ENCODE measurements at places on chromosomes 3 and 15. TPM values are rescaled to one million over a fixed set of nuclear protein-coding genes. Genes with fewer than 3 reads are reported as not detected.

DNA sequence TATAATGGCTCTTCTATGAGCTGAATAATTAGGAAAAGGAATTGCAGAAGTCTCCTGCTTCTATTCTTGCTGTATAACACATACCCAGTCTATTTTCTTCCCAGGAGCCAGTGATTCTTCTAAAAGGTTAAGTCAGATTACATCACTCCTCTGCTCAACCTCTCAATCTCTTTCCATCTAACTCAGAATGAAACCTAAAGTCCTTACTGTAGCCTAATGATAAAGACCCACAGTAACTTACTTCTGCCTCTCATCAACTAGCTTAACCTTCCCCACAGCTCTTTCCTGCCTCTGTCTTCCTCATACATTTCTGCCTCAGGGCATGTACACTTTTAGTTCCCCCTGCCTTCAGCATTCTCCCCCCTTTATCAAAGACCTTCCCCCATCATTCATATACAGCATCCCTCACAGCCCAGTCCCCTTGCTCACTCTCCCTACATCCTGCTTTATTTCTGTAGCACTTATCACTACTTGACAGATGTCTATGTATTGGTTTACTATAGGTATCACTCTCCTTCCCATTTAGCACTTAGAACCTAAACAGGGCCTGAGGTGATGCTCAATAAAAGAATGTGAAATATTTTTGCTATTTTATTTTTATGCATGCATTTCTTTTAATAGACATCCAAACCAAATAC, 28.5 kb upstream of the CMTM6 start:
- DNase-seq = no peak
- peaks cover 10% of the 10 kb centered on the region for H3K4me1 ChIP-seq
- no peak overlapping the region for H3K4me3 ChIP-seq
- peak overlapping the region; percentile 75 for H3K27ac ChIP-seq

GRCh38 chr15:68330901-68331300, 53.4 kb downstream of the FEM1B start:
- DNase-seq = no peak
- no peak overlapping the region for H3K27ac ChIP-seq
- H3K4me3 ChIP-seq = no peak overlapping the region
- peaks cover 28% of the 10 kb centered on the region for H3K4me1 ChIP-seq
- no peaks in the 10 kb centered on the region for H3K36me3 ChIP-seq
- peaks cover 5% of the 10 kb centered on the region for H3K27me3 ChIP-seq

GRCh38 chr15:67976506-67977073, 77.5 kb upstream of the PIAS1 start:
- H3K4me3 ChIP-seq = no peak overlapping the region
- no peak for DNase-seq
- no peaks in the 10 kb centered on the region for H3K4me1 ChIP-seq
- H3K27ac ChIP-seq = no peak overlapping the region

RARRES1 gene
- total RNA-seq = not detected

DNA sequence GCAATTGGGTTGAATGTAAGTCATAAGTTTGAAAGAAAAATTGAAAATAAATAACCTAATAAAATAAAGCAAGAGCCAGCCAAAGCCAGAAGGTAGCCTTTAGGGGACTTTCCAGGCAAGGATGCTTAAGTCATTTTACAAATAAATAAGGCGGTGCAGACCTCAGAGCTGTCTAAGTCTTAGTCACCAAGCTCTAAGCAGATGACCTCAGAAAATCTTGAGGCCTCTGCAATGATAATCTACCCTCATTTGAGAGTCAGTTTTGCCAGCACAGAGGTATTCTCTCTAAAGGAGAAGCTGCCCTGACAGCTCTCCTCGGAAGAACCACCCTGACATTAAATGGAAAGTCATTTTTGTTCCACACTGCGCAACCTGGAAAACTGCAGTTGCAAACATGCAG, 113.9 kb downstream of the OXNAD1 start:
- H3K4me1 ChIP-seq = peaks cover 97% of the 10 kb centered on the region
- peak overlapping the region; percentile 93 for H3K27ac ChIP-seq
- peak; percentile 68 for DNase-seq

GRCh38 chr15:95371664-95372063, 958.8 kb upstream of the NR2F2 start:
- H3K4me3 ChIP-seq = no peak overlapping the region
- peaks cover 3% of the 10 kb centered on the region for H3K27me3 ChIP-seq
- DNase-seq = no peak
- H3K27ac ChIP-seq = no peak overlapping the region
- H3K36me3 ChIP-seq = no peaks in the 10 kb centered on the region

GRCh38 chr3:49339581-49339940, 292 bp downstream of the USP4 start:
- no peaks in the 10 kb centered on the region for H3K27me3 ChIP-seq
- peak overlapping the region; percentile 97 for H3K4me3 ChIP-seq
- peaks cover 39% of the 10 kb centered on the region for H3K4me1 ChIP-seq
- peak overlapping the region; percentile 96 for H3K27ac ChIP-seq

DNA sequence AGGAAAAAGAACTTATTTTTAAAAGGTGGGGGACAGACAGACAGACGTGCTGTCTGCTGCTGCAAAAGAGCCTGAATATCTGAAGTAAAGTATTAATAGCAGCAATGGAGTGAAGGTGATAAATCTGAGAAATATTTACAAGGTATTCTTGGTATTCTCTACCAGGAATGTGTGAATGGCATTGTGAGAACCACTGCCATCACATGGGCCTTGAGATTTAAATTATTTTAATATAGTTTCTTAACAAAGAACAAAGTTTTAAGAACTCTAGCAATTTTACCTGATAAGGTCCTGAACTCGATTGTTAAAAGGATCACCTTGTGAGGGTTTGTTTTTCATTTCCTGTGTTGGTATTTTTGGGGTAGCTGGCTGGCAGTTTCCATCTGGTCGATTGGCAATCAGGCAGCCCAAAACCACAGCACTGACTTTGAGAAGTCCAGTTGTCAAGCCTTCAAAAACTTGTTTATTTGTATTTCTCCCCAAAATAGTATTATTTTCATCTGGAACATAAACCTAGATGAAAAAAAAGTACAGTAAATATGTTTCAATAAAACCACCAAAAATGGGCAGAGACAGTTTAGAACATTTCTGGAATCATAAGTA, 97.3 kb downstream of the ISL2 start:
- no peak overlapping the region for H3K4me3 ChIP-seq
- H3K36me3 ChIP-seq = peaks cover 23% of the 10 kb centered on the region
- no peak overlapping the region for H3K27ac ChIP-seq
- H3K4me1 ChIP-seq = no peaks in the 10 kb centered on the region

- no peak overlapping the region for H3K27ac ChIP-seq
- H3K4me1 ChIP-seq = peaks cover 5% of the 10 kb centered on the region
- H3K36me3 ChIP-seq = no peaks in the 10 kb centered on the region
- H3K27me3 ChIP-seq = peaks cover 10% of the 10 kb centered on the region
- no peak overlapping the region for H3K4me3 ChIP-seq
Measured at GRCh38 chr3:194298331-194299227, 52.5 kb downstream of the CPN2 start.

DNA sequence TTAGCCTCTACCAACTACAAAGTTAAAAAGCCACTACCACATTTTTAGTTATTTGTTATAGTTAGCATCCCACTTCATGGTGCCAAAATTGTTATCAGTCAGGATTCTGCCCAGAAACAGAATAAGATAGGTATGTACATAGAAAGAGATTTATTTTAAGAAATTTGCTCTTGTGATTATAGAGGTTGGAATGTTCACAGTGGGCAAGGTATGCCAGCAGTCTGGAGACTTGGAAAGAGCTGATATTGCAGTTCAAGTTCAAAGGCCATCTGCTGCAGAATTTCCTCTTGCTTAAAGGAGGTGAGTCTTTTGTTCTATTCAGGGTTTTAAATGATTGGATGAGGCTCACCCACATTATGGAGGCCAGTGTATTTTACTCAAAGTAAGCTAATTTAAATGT, 143.8 kb upstream of the POU1F1 start:
- DNase-seq = no peak
- no peaks in the 10 kb centered on the region for H3K36me3 ChIP-seq
- H3K27me3 ChIP-seq = no peaks in the 10 kb centered on the region

DNA sequence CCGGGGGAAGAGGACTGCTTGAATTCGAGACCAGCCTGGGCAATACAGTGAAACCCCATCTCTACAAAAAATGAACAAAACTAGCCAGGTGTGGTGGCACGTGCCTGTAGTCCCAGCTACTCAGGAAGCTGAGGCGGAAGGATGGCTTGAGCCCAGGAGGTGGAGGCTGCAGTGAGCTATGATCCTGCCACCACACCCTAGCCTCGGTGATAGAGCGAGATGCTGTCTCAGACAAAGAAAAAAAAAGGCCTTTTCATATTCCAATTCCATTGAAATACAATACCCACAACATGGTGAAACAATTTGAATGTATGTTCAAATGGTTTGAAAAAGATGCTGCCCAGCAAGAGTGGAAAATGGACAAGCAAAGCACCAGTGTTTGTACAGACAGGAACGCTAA, 61.8 kb upstream of the ZNF148 start:
- H3K27me3 ChIP-seq = no peaks in the 10 kb centered on the region
- DNase-seq = no peak
- H3K27ac ChIP-seq = no peak overlapping the region
- H3K4me1 ChIP-seq = no peaks in the 10 kb centered on the region

STAB1 gene
- total RNA-seq = 0.20 TPM

DNA sequence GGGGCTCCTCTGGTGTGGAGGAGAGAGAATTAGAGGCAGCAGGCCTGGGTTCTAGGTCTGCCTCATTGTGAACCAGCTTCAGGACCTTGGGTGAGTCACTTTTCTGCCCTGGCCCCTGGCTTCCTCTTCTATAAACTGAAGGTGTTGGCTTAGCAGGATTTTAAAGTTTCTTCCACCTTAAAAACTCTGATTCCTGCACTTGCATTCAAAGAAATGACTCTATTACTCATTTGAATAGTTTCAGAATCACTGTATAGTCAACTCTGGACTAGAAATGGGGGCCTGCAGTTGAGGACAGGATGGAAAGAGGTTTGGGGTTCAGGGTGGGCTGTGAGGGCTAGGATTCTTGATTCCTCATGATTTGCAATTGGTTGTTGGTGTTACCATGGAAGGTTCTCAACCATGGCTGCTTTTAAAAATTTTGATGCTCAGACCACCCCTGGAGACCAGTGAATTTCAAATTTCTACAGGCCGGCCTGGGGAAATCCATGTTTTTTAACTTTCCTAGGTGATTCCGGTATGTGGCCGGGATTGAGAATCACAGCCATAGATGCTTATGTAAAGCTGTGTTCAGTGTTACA, 19.9 kb downstream of the SMAD3 start:
- DNase-seq = peak; percentile 86
- H3K4me1 ChIP-seq = peaks cover 95% of the 10 kb centered on the region
- H3K4me3 ChIP-seq = peak overlapping the region; percentile 32
- H3K27ac ChIP-seq = peak overlapping the region; percentile 85
- peaks cover 19% of the 10 kb centered on the region for H3K36me3 ChIP-seq
- H3K27me3 ChIP-seq = no peaks in the 10 kb centered on the region

EFCC1 gene
- 0.38 TPM for total RNA-seq

- peak overlapping the region; percentile 75 for H3K27ac ChIP-seq
- H3K4me3 ChIP-seq = no peak overlapping the region
- H3K36me3 ChIP-seq = peaks cover 81% of the 10 kb centered on the region
- peaks cover 47% of the 10 kb centered on the region for H3K4me1 ChIP-seq
Measured at GRCh38 chr15:92958105-92958504, 58.0 kb downstream of the CHD2 start.

GRCh38 chr3:144482876-144483275, 511.3 kb downstream of the DIPK2A start:
- no peak overlapping the region for H3K4me3 ChIP-seq
- H3K27me3 ChIP-seq = no peaks in the 10 kb centered on the region
- no peak for DNase-seq
- H3K4me1 ChIP-seq = no peaks in the 10 kb centered on the region
- no peaks in the 10 kb centered on the region for H3K36me3 ChIP-seq
- H3K27ac ChIP-seq = no peak overlapping the region

KLHDC8B gene
- total RNA-seq = 2.2 TPM

DPPA2 gene
- not detected for total RNA-seq

MASP1 gene
- not detected for total RNA-seq

DOCK3 gene
- total RNA-seq = 3.6 TPM

ZMAT3 gene
- total RNA-seq = 15.9 TPM

- no peak overlapping the region for H3K4me3 ChIP-seq
- DNase-seq = no peak
- no peaks in the 10 kb centered on the region for H3K27me3 ChIP-seq
- no peaks in the 10 kb centered on the region for H3K36me3 ChIP-seq
- H3K4me1 ChIP-seq = no peaks in the 10 kb centered on the region
Measured at GRCh38 chr3:62755285-62755684, 119.9 kb downstream of the CADPS start.

MYRIP gene
- total RNA-seq = not detected

- no peaks in the 10 kb centered on the region for H3K4me1 ChIP-seq
- H3K4me3 ChIP-seq = no peak overlapping the region
- no peaks in the 10 kb centered on the region for H3K27me3 ChIP-seq
- H3K27ac ChIP-seq = no peak overlapping the region
- no peak for DNase-seq
Measured at GRCh38 chr15:73799466-73799865, 46.3 kb upstream of the INSYN1 start.

DNA sequence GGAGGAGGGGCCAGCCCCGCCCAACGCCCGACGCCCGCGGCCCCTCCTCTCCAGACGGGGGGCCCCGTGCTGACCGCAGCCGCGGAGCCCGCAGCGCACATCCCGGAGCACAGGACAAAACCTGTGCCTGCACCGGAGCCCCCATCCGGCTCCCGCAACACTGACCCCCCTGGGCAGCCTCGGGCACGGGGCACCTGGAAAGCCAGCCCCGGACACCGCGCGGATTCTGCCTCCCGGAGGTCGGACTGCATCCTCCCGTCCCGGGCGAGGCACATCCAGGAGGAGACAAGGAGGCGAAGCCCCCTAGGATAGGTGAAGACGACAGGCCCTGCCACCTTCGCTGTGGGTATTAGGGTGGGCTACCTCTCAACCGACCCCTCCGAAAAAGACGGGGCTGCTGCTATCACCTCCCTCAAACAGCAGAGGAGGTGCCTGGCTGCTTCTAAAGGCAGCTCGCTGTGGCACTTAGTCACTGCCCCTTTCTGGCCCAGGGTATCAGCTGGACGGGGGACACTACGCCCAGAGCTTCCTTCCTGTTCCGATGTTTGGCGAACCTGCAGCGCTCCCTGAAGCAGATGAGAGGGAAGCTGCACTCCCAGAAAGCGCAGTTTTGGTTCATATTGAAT, 10.6 kb downstream of the XXYLT1 start:
- DNase-seq = peak; percentile 48
- no peaks in the 10 kb centered on the region for H3K27me3 ChIP-seq

GRCh38 chr3:151383111-151383510, 1.4 kb downstream of the P2RY12 start:
- no peak overlapping the region for H3K4me3 ChIP-seq
- peaks cover 4% of the 10 kb centered on the region for H3K4me1 ChIP-seq
- no peak for DNase-seq
- H3K27me3 ChIP-seq = no peaks in the 10 kb centered on the region
- no peaks in the 10 kb centered on the region for H3K36me3 ChIP-seq

All from activated CD8-positive, alpha-beta T cell treated with anti-CD3 and anti-CD28 coated beads for 36 hours (primary cell).